Central memory CD4-positive, alpha-beta T cell (primary cell): ENCODE measurements at places on chromosomes 11 and 22.

DNA sequence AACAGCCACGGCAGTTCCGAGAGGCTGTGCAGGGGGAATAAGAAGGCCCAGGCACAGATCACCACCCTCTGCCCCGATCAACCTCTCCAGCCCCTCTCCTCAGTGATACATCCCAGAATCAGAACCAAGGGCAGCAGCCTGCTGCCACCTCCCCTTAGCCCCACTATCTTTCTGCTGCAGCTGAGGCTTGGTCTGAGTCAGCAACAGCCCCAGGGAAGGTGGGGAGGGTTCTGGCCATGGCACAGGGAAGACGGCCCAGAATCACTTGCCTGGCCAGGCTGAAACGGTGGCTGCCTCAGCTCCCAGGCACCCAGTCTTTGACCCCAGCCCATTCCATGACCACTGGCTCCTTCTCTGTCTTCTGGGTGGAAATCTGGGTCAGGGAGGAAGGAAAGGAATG, 2.3 kb downstream of the CHID1 start:
- DNase-seq: no peak

DNA sequence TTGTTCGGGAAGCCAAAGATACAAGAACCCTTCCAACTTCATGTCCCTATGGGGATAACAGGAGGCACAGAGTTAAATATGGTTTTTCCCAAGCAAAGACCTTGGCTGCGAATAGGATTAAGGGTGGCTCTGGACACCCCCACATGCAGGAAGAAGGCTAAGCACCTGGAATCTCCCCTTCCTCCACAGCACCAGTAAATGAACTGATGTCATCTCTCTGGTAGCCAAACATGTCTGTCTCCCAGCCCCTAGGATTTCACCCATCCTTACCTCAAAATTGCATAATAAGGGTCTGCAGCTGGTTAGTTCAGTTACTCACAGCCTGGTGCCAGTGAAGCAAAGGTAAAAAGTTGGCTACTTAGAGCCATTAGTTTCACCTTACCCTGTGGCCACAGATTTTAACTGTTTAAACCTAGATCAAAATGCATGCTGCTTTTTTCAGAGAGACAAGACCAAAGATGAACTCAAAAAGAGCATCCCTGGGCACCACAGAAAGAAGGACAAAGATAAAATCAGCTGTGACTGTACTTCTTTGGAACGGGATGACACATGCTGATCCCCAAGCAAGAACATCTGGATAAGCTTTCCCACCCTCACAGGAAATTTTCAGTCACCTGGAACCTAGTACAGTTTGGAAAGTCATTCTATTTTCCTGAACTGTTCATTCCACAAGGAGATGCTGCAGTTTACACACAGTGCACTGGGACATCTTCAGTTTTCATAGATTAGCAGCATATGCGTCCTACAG, 77.2 kb upstream of the AKIP1 start:
- DNase-seq: no peak

- no peak for DNase-seq
Measured at GRCh38 chr11:130023204-130023603, 20.6 kb upstream of the PRDM10 start.

- no peak for DNase-seq
Measured at GRCh38 chr11:75303544-75304224, 47.8 kb downstream of the ARRB1 start.

DNA sequence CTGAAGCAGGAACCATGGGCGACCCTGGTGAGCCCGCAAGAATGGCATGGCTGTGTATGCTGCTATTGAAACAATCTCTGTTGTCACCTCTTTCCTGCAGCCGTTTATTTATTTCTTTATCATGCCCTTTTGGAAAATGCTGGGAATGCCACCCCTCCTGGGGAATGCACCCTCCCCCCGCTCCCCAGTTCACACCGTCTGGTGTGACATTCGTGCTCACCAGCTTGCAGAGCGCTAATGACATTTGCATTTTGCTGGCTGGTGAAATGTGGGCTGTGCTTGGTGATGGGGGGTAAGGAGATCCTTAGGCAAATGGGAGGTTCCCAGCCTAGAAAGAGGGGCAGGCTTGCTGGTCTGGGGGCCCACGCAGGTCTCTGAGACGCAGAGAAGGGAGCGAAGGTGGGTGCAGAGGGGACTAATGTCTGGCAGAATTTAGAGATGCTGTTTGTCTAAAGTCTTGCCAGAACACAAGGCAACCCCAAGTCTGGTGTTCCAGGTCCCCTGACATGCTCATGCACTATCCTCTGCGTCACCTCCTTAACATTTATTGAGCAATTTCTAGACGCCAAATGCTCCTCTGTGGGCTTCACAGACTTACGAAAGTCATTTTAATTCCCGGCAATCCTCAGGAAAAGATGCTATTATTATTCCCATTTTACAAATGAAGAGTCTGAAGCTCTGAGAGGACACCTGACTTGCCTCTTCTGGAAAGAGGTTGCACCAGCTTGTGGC, 91.7 kb downstream of the TP53I11 start:
- DNase-seq: no peak

DNA sequence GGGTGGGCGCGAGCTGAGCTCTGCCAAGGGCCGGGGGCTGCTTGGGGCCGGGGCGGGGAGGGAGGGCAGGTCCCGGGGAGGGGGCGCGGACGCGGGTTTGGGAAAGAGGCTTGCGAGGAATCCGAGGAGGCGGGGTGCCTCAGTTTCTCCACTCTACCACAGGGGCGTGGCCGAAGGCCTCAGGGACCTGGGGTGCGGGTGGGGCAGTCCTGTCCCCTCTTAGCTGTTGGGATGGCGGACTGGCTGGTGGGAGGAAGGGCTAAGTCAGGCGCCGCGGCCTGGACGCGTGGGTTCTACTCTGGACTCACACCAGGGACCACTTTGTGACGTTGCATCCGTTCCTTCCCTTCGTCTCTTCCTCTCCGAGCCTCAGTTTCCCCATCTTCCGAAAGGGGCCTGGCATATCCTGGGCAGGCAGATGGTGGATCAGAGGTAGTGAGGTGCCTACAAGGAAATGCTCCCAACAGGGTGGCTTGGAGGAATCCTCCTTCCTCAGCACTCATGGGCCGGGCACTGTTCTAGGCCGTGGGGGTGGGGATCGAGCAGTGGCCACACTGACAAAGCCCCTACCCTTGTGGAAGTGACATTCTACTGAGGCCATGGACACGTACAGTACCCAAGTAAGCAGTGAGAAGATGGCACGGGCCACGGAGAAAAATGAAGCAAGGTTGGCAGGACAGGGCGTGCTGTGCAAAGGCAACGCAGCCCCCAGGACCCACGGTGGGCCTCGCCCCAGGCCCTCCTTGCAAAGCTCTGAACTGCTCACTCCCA, 13.2 kb downstream of the IGLL1 start:
- no peak for DNase-seq

- no peak for DNase-seq
Measured at GRCh38 chr11:72012897-72013721, 14.4 kb downstream of the IL18BP start.

DNA sequence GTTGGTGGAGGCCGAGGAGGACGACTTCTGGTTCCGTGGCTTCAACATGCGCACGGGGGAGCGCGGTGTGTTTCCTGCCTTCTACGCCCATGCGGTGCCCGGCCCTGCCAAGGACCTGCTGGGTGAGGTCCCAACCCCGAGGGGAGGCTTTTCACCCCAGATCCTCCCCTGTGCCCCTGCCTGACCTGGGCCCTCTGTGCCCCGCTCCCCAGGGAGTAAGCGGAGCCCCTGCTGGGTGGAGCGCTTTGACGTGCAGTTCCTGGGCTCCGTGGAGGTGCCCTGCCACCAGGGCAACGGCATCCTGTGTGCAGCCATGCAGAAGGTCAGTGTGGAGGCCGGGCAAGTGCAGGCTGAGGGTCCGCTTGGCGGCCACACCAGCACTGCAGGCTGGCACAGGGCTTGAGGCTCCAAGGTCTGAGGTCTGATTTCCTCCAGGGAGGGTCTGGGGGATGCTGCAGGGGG, 5.1 kb downstream of the MAPK8IP2 start:
- no peak for DNase-seq

DNA sequence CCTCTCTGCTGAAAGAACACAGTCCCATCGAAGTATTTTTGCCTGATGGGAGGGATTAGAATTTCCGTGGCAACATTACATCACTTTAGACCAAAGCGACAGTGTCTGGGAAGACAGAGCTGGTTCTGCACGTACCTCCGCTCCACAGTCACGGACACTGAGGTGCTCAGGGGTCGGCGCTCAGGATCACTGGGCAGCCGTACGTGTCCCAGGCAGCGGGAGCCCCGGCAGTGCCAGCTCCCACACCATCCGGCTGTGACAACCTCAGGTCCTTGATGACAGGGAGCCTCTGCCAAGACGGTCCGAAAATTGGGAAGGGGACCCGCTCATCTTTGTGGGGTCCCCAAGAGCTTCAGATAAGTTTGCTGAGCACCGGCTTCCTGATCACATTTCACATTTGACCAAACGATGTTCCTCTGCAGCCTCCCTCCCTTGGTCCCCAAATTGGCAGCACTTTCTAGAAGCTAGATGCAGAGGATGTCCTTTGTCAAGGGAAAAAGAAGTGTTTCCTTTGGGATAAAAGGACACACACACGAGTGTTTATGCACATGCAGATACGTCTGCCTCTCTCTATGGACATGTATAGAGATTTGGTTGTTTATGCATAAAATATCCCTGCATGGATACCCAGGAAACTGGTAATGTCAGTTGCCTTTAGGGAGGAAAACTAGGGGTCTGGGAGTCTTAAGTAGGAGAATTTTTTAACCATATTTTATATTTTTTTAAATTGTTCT, 61.6 kb upstream of the LINC01488 start:
- no peak for DNase-seq

DNA sequence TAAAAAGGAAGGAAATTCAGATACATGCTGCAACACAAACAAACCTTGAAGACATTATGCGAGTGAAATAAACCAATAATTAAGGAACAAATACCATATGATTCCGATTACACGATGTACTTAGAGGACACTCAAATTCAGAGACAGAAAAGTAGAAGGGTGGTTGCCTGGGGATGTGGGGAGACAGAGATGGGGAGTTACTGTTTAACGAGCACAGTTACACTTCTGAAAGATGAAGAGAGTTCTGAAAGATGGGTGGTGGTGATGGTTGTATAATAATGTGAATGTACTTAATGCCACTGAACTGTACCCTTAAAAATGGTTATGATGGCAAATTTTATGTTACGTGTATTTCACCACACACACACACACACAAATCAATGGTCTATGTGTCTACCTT, 14.7 kb downstream of the ZBTB44 start:
- no peak for DNase-seq

DNA sequence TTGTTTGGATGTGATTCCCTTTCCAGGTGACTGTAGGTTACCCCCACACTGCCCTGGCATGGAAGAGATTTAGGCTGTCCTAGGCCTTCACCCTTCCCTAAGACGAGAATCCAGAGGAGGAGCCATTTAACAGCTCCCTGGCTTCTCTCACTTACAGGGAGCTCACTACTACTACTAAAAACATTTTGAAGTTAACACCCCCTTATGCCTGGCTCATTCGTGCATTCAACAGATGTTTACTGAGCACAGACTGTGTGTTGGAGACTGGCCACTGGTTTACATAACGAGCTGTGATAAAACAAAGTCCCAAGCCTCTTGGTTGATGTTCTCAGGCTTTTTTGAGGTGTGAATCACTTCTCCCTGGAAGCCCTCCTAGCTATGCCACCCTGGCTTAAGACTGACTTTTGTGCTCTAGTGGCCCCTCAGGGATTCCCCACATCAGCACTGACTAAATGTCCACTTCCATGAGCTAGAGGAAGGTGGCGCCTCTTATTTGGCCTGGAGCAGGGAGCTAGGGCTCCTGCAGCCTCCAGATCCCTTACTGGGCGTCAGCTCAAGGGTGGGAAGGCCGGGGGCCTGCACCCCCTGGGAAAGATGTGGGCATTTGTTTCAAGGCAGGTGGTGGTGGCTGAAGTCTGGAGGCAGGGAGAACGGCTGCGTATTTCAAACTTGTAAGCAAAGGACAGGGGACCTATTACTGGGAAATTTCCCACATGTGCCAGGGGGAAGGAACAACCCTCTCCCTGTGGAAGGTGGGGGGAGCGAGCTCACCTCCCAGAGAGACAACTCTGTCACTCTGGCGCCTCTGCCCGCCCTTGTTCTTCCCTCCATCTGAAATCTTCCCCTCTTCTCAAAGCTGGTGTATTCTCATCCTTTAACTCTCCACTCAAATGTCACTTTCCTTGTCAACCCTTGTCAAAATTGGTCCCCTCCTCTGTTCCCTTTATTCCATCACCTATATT, 19.4 kb upstream of the MALAT1 start:
- no peak for DNase-seq

DNA sequence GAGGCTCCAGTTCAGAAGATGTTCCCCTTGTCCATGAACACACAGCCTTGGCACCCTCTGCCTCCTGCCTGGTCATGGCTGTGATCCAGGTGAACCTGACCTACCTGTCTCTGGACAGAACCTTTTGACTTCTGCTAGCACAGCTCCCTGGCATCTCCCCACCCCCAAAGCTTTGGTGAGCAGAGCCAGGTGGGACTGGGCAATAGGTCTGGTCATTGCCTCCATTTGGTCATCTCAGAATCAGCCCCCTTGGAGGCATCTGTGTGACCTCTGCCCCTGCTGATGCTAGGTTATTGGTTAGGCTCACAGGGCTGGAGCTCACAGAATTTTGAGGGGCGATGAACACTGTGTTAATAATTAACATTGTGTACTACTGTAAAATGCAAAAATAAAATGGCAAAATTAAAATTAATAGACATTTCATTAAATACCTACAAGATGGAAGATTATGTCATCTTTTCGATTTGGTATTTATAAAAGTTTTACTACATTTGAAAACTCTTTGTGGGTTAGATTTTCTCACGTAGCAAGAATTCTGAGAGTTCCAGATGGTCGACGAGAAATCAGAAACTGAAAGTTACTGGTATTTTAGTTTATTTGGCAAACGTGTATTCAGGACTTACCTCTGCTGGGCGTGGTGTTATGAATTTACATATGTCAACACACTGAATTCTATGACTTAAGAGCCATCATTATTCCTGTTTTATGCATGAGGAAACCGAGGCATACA, 8.3 kb upstream of the KIAA0930 start:
- DNase-seq: no peak

DNA sequence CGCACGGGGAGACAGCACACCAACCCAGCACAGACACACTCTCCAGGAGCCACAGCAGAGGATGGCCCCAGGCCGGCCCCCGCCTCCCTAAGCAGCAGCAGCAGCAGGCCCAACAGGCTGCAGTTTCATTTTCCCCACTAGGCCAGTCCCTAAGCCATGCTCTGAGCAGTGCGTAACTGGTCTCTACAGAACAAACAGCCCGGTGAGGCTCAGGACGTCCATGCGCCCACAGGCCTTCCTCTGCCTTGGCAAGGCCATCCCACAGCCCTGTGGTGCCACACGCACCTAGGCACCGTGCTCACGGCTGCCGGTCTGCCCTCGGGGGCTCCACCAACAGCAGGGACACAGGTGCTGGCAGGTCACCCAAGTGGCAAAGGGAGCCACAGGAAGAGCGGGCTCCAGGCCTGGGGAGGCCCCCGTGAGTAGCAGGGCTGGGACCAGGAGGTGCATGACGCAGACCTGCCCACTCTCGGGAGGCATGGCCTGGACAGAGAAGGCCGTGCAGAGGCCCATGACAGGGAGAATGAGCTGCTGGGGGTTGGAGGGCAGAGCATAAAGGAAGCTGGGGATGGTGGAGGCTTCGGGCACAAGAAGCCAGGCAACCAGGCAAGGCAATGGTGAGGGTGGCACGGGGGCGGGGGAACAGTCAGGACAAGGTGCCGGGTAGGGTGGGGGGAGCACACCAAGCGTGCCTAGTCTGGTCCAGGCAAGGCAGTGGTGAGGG, 1.4 kb upstream of the MOB2 start:
- no peak for DNase-seq
